ENCODE measurements at places on chromosomes 11 and 22.

DNA sequence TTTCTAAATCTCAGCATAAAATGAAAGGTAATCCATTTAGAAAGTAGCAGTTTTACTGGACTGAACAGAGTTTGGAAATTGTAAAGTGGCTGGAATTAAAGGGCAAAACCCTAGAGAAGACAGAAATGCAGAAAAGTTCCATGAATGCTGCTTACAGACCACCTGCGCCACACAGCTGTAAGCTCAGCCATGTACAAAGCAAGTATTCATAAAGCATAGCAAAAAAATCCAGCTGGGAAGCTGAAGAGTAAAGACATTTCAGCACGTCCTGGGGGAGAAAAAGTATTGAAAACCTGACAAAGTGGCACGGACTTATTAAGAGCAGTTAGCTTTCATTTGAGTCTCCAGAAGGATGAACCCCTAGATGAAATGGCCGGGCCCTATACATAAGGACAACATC, 220.1 kb upstream of the CNTN5 start:
- DNase-seq, result no peak

DNA sequence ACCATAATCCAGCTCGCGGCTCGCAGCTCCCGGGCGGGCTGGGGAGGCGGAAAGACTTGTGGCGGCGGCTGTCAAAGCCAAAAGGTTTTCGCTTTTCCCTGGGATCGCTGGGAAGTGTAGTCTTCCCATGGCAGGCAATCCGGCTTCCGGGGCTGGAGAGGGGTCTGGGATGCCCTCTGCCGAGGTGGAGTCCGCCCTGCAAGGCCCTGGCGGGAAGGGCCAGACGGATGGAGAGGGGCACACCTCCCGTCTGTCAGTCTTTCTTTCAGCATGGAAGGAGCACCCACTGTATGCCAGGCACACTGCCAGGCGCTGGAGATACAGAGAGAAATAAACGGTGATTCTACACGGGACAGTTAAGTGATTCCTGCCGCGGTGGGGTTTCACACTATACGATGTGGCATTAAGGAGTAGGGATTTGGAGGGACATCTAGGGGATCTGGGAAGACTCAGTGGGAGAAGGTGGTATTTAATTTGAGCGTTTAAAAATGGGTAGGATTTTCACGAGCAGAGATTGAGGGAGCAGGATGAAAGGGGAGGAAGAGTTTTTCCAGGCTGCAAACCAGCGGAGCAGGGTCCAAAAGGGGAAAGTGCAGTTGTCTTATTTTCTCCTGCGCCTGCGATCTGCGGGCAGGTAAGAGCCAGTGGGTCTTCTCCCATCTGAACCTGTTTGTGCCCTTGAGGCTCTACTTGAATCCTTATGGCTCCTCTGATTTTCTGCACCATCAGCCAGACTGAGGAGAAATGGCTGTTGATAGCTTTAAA, at the start of gene BACE1:
Gene BACE1 (minus strand): TSS at position 60 of the 765 bp plus-strand sequence. CDS start 461 bp downstream, outside the sequence.
- DNase-seq, result no peak

DNA sequence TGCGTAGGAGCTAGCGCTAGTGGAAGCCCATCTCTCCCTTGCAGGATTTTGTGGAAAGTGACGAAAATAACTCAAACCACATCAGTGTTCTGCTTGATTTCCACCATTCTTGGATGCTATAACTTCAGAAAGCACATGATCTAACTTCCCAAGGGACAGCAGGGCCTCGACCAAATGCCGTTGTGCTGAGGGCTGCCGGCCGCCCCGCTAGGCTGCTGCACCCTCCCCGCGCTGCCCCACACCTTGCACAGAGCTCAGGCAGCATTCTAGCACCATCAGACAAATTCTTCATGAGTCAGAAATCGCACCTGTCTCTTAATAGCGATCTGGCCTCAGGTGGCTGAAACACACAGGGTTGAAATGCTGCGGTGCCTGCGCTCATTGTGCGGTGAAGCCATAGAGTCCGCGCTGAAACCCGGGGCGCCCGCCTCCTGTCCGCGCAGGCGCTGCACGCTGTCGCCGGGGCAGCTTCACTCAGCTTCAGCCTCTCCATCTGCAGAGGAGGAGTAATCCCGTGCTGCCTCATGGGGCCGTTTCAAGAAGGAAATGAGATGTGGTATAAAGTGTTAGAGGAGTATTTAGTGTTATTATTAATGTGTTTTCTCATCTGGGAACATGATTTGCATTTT, 59.2 kb upstream of the B3GAT1 start:
- no peak for DNase-seq

DNA sequence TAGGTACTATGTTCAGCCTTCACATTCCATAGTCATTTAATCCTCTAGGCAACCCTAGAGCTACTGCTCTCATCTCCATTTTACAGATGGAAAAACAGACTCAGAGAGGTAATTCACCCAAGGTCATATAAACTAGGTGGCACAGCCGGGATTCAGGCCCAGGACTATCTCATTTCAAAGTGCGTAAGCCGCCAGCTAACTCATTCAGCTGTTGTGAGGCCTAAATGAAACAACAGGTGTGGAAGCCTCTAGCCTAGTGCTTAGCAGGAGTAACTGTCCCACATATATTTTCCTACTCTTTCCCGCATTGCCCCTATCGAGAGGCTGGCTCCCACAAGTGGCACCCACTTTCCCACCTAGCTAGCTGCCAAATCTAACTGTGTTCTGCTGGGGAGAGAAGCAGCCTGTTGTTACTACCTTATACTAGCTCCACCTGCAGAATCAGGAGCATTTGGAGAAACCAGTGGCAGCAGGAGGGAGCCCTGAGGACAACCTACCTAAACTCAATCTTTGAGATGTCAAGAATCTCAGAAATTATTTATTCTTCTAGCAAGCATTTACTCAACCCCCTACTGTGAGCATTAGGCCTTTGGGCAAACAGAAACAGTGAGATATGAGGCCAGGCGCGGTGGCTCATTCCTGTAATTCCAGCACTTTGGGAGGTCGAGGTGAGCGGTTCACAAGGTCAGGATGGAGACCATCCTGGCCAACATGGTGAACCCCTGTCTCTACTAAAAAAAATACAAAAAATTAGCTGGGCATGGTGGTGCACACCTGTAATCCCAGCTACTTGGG, 20.9 kb downstream of the PRG3 start:
- no peak for DNase-seq

DNA sequence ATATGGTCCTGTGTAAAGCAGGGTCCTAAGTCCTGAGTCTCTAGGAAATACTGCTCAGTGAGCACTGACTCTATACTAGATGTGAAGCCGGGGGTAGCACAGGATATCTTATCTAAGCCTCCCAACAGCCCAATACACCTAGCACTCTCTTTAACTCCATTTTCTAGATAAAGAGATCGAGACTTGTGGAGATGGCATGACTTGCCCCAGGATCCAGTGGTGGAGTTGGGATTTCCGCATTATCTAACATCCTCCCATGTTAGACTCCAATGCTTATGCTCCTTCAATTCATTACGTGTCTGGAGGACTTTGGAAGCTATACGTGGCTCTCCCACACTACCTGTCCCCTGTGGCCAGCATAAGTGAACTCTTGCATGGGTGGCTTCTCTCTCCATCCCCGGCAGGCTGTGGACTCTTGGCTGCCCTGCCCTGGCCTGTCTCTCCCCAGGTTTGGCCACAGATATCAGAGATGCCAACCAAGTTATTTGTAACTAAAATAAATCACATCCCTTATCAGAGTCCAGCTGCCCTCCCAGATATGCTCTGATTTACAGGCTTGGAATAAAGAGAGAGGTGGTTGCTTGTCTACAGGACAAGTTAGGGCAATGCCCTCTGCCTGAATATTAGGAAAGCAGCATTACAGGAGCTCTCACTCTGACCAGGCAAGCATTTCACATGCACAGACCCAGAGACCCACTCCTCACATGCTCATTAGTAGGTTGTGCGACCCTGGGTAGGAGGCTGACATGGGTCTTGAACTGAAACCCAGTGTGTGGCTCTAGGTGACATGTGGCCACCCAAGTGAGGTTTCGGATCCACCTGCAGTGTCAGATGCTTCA, 4.5 kb downstream of the CD44 start:
- DNase-seq, result no peak

GRCh38 chr11:75277991-75278790, 37.6 kb downstream of the TPBGL start:
- DNase-seq, result no peak

All from GM12865 (cell line).